GM12878 (cell line): ENCODE measurements at places on chromosomes 5 and 9. TPM values are rescaled to one million over a fixed set of nuclear protein-coding genes. Genes with fewer than 3 reads are reported as not detected.
A peak's percentile ranks its signal among the peaks of the same experiment; 100 is the strongest.

INSL6 gene
- polyA plus RNA-seq: 0.42 and 0.84 TPM in 2 replicates

SPATA31E1 gene
- not detected in 2 replicates for polyA plus RNA-seq

NTRK2 gene
- 0.78 and 1.1 TPM in 2 replicates for polyA plus RNA-seq

GZMA gene
- not detected in 2 replicates for polyA plus RNA-seq

PNPLA7 gene
- 0.13 and 0.24 TPM in 2 replicates for polyA plus RNA-seq

SLC4A9 gene
- polyA plus RNA-seq: not detected in 2 replicates

- no peaks in the 10 kb centered on the region for H3K4me1 ChIP-seq
- no peak overlapping the region for H3K27ac ChIP-seq
- no peak overlapping the region for H3K4me3 ChIP-seq
- no peaks in the 10 kb centered on the region for H3K36me3 ChIP-seq
- no peak for DNase-seq
Observed at GRCh38 chr9:136273244-136273865, 27.7 kb upstream of the QSOX2 start.

- H3K4me1 ChIP-seq: no peaks in the 10 kb centered on the region
- H3K27me3 ChIP-seq: no peaks in the 10 kb centered on the region
- no peak overlapping the region for H3K27ac ChIP-seq
- H3K4me3 ChIP-seq: no peak overlapping the region
Observed at GRCh38 chr5:170626507-170627150, 122.8 kb downstream of the KCNIP1 start.

DNA sequence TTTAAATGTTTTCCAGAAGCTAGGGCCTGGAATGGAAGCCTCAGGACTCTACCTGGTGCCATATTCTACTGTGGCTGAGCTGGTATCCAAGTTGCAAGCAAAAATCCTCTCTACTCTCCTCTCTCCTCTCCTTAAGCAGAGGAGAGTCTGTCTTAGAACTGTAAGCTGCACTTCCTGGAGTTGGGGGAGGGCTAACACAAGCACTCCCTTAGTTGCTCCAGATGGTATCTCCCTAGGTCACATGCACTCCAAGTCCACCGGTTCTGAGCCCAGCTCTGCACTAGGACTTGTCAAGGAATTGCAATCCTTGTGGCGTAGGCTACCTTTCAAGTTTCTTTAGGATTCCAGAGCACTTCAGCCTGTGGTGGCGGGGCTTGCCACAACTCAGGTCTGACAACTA lies 513.9 kb upstream of the RGMB start:
- no peaks in the 10 kb centered on the region for H3K4me1 ChIP-seq
- no peak for DNase-seq
- H3K4me3 ChIP-seq: no peak overlapping the region
- no peak overlapping the region for H3K27ac ChIP-seq
- no peaks in the 10 kb centered on the region for H3K36me3 ChIP-seq

GRCh38 chr5:139636207-139636792 lies 11.8 kb upstream of the CXXC5 start:
- H3K4me3 ChIP-seq: peak overlapping the region; percentile 27; the same call in 1 of the 2 replicates
- H3K4me1 ChIP-seq: peaks cover 65% of the 10 kb centered on the region
- H3K36me3 ChIP-seq: 0 out of 2 replicates have a peak, but pooled peaks cover 1% of the 10 kb centered on the region
- peak overlapping the region; percentile 97 for H3K27ac ChIP-seq
- DNase-seq: peak; percentile 97

DNA sequence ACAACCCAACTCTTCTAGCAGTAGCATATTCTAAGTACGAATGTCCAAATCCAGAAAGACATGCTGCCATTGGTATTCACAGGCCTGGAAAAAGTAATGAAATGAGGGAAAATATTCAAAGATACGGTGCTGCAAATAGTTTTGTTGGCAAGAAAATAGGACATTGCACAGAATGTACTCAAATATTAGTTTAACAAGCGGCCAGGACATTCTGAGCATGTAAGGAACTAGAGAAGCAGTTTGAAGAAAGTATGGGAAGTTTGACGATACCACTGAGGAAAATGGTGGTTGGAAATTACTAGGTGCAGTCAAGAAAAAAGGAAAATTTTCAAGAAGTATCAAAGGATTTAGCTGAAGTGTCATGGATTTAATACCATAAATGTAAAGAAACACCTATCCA lies 468.0 kb upstream of the GRIN3A start:
- no peaks in the 10 kb centered on the region for H3K36me3 ChIP-seq
- H3K4me3 ChIP-seq: no peak overlapping the region
- DNase-seq: no peak
- no peak overlapping the region for H3K27ac ChIP-seq
- no peaks in the 10 kb centered on the region for H3K4me1 ChIP-seq

DNA sequence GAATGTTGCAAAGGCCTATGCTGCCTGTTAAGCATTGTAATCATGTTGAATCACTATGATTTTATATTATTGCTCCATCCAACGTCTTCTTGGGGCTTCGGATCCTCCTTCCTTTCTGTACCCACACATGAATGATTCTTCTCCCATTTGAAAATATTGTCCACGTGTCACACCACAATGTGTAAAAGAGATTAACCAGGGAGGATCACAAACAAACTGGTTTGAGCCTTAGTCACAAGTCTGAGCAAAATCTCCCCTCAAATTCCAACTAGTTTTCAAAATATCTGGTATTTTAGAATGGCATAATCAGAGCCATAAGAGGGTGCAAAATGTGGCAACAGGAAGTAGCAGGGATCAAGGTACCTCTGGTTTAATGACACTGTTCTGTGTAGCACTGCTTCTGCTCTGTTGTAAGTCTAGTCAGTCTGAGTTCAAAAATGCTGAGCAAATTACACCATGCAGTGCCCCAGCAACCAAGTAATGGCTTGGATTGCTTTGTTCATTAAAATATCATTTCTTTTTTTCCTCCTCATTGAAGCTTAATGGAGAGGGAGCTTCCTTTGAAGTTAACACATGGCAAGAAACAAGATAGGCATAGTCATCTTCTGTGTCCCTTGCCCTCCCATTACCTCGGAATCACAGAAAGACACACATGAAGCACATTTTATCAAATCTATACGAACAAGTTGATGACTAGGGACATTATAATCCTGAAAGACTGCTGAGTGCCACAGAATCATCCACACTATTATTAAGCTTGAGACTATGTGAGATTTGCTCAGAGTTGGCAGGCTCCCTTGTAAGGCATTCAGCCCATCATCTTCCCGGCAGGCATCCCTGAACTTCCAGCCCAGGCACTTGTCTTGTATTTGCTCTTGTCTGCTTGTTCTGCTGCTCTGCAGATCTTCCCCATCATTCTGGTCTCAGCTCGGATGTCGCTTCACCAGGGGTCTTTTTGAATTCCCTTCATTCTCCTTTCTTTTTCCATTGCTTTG lies 102.0 kb upstream of the PRLR start:
- no peak overlapping the region for H3K27ac ChIP-seq
- DNase-seq: no peak
- H3K4me3 ChIP-seq: no peak overlapping the region

- H3K4me3 ChIP-seq: no peak overlapping the region
- no peaks in the 10 kb centered on the region for H3K27me3 ChIP-seq
- no peak for DNase-seq
- H3K27ac ChIP-seq: no peak overlapping the region
Observed at GRCh38 chr5:162248107-162248713, 180.6 kb downstream of the GABRG2 start.

- H3K4me1 ChIP-seq: peaks cover 39% of the 10 kb centered on the region
- H3K4me3 ChIP-seq: no peak overlapping the region
- H3K27me3 ChIP-seq: no peaks in the 10 kb centered on the region
- H3K36me3 ChIP-seq: no peaks in the 10 kb centered on the region
- H3K27ac ChIP-seq: no peak overlapping the region
Observed at GRCh38 chr9:33453999-33454660, 6.7 kb upstream of the AQP3 start.

DNA sequence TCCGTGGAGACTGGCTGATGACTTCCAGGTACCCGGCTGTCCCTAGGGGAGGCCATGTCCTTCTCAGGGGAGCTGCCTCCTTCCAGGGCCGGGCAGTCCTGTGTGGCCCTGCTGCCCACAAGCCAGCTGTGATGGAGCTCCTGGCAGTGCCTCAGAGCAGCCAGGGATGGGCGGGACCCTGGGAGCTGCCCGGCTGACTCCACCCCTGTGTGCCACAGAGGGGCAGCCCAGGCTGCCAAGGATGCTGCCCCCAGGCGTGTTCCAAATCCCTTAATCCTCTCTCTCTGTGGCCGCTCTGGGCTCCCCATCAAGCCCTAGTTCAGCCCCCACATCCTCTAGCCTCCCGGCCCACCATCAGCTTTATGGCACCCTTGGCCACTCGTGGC lies 7.0 kb upstream of the SCGB3A1 start:
- H3K4me1 ChIP-seq: no peaks in the 10 kb centered on the region
- H3K27me3 ChIP-seq: no peaks in the 10 kb centered on the region
- DNase-seq: no peak
- no peak overlapping the region for H3K4me3 ChIP-seq
- H3K27ac ChIP-seq: no peak overlapping the region
- no peaks in the 10 kb centered on the region for H3K36me3 ChIP-seq

DNA sequence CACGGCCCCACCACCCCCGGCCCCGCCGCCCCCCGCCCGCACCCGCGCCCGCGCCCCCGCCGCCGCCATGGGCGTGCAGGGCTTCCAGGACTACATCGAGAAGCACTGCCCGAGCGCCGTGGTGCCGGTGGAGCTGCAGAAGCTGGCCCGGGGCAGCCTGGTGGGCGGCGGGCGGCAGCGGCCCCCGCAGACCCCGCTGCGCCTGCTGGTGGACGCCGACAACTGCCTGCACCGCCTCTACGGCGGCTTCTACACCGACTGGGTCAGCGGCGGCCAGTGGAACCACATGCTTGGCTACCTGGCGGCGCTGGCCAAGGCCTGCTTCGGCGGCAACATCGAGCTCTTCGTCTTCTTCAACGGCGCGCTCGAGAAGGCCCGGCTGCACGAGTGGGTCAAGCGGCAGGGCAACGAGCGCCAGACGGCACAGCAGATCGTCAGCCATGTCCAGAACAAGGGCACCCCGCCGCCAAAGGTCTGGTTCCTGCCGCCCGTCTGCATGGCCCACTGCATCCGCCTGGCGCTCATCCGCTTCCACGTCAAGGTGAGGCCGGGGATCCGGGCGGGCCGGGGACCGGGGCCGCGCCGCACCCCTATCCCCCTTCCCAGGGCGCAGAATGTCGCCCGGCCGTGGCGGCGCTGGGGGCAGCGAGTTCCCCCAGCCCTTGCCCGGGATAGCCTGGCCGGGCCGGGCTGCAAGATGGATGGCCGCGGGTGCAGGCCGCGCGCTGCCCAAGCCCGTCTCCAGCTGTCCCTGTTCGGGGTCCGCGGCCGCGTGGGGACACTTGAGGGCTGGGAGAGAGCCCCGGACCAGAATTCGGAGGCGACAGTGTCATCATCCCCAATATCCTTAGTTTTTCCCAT lies 594 bp downstream of the FAM120A start:
- peaks cover 4% of the 10 kb centered on the region for H3K36me3 ChIP-seq
- peak overlapping the region; percentile 83 for H3K27ac ChIP-seq
- no peaks in the 10 kb centered on the region for H3K27me3 ChIP-seq
- DNase-seq: no peak
- peak overlapping the region; percentile 86 for H3K4me3 ChIP-seq

DNA sequence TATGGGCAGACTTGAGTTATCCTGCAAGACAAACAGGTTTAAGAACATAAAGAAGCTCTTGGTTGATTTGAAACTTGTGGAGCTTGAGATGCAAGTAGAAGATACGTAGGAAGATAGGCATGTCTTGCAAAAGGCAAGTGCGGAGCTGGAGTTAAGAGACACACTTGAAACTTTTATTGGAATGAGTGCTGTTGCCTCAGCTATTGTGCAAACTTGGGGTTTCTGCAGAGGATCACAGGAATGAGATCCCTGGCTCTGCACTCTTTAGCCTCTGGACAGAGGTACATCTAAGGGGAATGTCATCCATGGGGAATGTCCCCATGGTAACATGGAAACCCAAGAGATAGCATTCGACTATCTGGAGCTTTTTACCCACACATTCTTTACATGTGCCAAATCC lies 121.1 kb downstream of the ADCY2 start:
- H3K4me1 ChIP-seq: no peaks in the 10 kb centered on the region
- H3K27me3 ChIP-seq: no peaks in the 10 kb centered on the region
